Femur (tissue), 1 donor: ENCODE measurements at places on chromosomes 13 and 19.

DNA sequence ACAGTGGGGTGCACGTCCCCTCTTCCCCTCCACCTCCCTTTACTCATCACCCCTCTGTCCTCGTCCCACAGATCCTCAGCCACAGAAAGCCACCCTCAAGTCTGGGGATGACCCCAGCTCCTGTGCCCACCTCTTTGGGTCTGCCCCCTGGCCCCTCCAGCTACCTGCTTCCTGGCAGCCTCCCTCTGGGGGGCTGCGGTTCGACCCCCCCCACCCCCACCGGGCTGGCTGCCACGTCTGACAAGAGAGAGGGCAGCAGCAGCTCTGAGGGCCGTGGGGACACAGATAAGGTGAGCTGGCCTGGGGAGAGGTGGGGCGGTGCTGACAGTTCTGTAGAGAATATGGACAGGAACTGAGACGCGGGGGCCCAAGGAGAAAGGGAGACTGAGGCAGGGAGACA lies 11.1 kb downstream of the IRF3 start:
- DNase-seq: no peak

DNA sequence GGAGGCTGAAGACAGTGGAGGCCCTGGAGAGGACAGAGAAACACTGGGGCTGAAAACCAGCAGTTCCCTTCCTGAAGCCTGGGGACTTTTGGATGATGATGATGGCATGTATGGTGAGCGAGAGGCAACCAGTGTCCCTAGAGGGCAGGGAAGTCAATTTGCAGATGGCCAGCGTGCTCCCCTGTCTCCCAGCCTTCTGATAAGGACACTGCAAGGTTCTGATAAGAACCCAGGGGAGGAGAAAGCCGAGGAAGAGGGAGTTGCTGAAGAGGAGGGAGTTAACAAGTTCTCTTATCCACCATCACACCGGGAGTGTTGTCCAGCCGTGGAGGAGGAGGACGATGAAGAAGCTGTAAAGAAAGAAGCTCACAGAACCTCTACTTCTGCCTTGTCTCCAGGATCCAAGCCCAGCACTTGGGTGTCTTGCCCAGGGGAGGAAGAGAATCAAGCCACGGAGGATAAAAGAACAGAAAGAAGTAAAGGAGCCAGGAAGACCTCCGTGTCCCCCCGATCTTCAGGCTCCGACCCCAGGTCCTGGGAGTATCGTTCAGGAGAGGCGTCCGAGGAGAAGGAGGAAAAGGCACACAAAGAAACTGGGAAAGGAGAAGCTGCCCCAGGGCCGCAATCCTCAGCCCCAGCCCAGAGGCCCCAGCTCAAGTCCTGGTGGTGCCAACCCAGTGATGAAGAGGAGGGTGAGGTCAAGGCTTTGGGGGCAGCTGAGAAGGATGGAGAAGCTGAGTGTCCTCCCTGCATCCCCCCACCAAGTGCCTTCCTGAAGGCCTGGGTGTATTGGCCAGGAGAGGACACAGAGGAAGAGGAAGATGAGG lies 1.5 kb downstream of the PPP1R15A start:
- DNase-seq: peak; percentile 41

DNA sequence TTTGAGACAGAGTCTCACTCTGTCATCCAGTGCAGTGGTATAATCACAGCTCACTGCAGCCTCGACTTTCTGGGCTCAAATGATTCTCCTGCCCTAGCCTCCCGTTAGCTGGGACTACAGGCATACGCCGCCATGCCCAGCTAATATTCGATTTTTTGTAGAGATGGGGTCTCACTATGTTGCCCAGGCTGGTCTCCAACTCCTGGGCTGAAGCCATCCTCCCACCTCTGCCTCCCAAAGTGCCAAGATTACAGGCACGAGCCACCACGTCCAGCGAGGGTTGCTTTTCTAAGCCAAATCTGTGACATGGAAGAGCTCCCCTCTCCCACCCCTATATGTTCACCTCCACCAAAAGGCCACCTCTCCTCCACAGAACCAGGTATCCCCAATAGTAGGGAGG lies 10.9 kb upstream of the ATF5 start:
- no peak for DNase-seq

- DNase-seq: no peak
Observed at GRCh38 chr19:40252395-40252794, 25.9 kb upstream of the CCNP start.

- no peak for DNase-seq
Observed at GRCh38 chr13:65768545-65768944, 1461.6 kb downstream of the PCDH9 start.

GRCh38 chr19:35119091-35119490 lies 3.5 kb downstream of the FXYD3 start:
- DNase-seq: no peak

DNA sequence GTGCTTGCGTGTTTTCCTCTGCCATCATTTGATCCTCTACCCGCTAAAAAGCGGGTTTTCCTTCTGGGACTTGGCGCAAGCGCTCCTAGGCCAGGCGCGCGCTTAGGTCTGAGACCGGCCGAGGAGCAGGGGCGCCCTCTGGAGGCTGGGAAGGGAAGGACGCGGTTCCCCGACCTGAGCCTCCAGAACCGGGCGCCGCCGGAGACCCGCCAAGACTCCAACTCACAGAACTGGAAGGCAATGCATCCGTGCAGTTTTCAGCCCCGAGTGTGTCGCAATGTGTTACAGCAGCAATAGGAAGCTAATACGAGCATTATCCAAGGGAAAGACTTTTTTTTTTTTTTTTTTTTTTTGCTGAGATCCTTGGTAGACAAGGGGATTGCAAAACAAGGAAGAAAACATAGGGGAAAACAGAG lies 190.9 kb downstream of the COL4A1 start:
- DNase-seq: peak; percentile 73

- no peak for DNase-seq
Observed at GRCh38 chr13:85254641-85255040, 544.6 kb downstream of the SLITRK6 start.

GRCh38 chr19:3586707-3587346 lies 1.5 kb downstream of the GIPC3 start:
- no peak for DNase-seq

DNA sequence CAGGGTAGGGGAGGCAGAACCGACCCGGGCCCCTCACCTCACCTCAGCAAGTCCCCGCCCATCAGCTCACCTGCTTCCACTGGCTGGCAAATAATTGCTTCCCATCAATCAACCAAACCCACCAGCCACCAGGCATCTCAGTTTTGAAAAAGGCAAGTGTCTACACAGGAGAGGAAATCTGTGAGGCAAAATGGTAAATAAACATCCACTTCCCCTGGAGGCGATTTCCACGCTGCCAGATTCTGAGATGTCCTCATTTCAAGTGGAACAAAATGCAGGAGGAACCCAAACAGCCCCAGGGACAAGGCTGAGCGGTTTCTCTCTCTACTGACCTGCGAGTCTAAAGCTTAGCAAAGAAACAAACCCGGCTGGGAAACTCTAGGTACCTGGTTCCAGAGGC lies 117.5 kb downstream of the CRYL1 start:
- no peak for DNase-seq

DNA sequence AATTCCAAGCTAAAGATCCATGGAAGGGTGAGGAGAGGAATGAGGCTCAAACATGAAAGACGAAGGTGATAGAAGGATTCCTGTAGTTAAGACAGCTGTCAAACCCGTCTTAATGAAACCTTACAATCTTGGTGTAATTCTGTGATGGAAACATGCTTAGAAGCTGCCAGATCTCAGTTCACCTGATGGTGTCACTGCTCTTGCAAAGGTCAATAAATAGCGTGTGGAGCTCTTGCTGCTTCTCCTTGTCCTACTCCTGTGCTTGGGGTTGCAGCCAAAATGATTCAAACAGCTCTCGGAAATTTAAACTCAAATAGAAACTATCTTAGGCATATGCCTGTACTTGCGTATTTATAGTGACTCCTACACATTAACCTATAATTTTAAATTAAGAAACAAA lies 1705.0 kb downstream of the OLFM4 start:
- DNase-seq: no peak

DNA sequence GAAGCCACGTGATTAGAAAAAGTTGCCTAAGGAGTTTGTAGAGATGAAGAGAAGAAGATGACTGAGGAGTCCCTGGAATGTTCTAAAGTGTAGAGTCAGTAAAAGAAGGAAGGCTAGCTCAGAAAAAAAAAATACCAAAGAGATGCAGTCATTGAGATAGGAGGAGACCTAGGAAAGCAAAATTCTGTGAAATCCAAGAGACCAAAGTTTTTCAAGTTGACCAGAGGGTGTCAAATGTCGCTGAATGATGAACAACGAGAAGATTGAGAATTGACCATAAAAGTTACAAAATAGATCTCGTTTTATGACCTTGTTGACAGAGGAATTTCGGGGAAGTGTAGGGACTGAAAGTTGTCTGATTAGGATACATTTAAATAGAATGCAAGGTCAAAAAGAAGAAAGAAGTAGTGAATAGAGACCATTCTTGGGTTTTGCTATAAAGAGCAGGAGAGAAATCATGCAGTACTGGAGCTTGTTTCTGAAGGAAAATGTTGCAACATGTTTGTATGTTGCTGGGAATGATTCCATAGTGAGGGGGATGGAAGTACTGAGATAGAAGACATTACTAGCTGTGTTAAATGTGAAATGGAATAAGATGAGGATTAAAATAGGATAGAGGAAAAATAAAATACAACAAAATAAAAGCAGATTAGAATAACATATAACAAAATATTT lies 30.2 kb upstream of the HTR2A start:
- DNase-seq: no peak

- no peak for DNase-seq
Observed at GRCh38 chr19:7564866-7565265, 29.3 kb downstream of the PNPLA6 start.

- no peak for DNase-seq
Observed at GRCh38 chr19:14582894-14583340, at the start of gene CLEC17A. Gene CLEC17A (plus strand): TSS chr19:14583084. CDS start chr19:14583161, 77 bp downstream.

- DNase-seq: no peak
Observed at GRCh38 chr19:32246006-32246405, 99.4 kb upstream of the ZNF507 start.

DNA sequence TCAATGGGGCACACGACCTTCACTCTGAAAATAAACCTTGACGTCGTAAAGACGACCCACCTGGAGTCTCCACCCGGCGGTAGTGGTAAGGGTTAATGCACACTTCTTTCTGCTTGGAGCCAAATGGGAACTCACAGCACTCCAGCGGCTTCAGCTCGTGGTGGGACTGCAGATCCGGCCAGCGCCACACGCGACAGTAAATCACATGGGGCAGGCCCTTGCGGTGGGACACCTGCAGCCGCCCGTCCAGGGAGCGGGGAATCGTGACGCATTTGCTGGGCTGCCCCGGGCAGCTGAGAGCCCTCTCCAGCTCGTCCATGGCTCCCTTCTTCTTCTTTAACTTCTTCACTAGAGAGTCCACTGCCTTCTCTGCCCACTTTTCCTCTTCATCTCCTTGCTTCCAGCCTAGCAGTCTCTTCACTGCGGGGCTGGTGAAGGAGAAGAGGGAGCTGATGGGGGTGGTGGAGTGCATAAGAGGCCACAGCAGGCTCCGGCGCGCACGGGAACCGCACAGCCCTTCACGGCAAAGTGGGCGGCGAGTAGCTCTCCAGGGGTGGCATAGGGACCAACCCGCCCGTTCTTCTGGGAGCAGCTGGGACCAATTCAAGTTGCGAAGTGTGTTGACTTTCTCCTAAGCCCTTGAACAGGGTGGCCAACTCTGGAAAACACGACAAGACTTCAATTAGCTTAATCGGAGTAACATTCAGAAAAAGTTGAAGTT lies 40.7 kb downstream of the SMAD9 start:
- no peak for DNase-seq

GRCh38 chr19:5749505-5749904 lies 29.1 kb downstream of the CATSPERD start:
- no peak for DNase-seq

DNA sequence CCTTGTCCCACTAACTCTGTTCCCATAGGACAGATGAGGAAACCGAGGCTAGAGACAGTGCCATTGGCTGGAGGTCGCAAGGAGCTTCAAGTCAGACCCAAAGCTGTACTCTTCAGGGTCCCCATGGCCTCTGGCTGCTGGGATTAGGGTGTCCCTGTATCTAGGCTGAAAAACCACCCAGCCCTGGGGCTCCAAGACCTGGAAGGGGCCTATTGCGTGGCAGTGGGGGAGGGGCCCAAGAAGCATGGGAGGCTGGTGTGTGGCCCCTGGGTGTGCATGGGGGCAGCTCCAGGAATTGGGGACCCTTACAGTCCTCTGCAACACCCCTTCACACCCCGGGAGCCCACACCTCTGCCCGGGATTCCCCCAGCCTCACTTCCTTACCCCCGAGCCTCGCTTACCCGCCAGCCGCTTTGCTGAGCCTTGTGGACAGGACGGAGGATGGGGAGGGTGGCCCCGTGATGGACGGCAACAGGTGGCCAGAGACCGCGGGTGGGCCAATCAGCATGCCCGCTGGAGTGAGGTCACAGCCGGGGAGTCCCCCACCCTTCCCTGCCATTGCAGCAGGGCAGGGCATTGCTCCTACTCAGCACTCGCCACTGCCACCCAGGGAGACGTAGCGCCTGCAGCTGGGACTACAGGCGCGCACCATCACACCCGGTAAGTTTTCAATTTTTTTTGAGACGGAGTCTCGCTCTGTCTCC lies at the start of gene JSRP1:
TSS of gene JSRP1 (minus strand) at position 436 of the 704 bp plus-strand sequence. CDS start 1,103 bp downstream, outside the sequence.
- peak; percentile 87 for DNase-seq

DNA sequence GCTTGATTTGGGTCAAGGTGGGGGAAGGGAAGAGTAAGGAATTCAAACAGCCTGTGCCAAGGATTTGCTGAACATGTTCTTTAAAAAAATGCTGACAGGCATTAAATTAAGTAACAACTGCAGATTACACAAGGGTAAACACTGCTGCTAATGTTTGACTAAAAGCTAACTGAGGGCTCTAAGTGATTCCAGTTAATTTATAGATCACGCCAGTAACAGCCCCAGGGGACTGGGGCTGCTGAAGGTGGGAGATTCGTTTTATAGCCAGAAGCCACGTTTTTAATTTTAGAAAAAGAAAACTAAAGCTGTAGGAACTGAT lies 321.7 kb downstream of the DLEU7 start:
- no peak for DNase-seq

GRCh38 chr13:79815041-79815440 lies 334.1 kb downstream of the NDFIP2 start:
- DNase-seq: no peak
